ENCODE measurements at places on chromosomes 1 and 21. TPM values are rescaled to one million over a fixed set of nuclear protein-coding genes. Genes with fewer than 3 reads are reported as not detected.

Gene CHD1L
- total RNA-seq: 48.3 TPM

Gene ABCG1
- total RNA-seq: 0.80 TPM

Gene NEGR1
- total RNA-seq: 2.7 TPM

Gene FMO2
- total RNA-seq: 0.08 TPM

Gene WNT3A
- total RNA-seq: not detected

Gene RERE
- total RNA-seq: 217 TPM

Gene CLCNKA
- 0.57 TPM for total RNA-seq
